ENCODE measurements at places on chromosomes 11 and 22. TPM values are rescaled to one million over a fixed set of nuclear protein-coding genes. Genes with fewer than 3 reads are reported as not detected.

The SSH3 gene
- 29.1 TPM for total RNA-seq

The OR5A1 gene
- not detected for total RNA-seq

The NPAS4 gene
- total RNA-seq: 0.82 TPM

The MRGPRX4 gene
- total RNA-seq: not detected

The TEF gene
- 25.1 TPM for total RNA-seq

The APOL3 gene
- total RNA-seq: 11.4 TPM

All from camera-type eye (tissue), 1 donor.